ENCODE measurements at places on chromosomes 11 and 22.

DNA sequence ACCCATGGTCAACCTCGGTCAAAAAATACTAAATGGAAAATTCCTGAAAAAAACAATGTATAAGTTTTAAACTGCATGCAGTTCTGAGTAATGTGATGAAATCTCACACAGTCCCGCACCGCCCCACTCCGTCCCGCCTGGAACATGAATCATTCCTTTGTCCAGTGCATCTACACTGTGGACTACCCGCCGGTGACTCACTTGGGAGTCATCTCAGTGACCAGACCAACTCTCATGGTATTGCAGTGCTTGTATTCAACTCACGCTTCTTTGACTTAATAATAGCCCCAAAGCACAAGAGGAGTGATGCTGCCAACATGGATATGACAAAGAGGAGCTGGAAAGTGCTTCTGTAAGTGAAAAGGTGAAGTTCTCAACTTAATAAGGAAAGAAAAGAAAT lies 48.8 kb downstream of the ARHGAP32 start:
- no peak for DNase-seq

- DNase-seq, result no peak
Observed at GRCh38 chr11:38547462-38547861, 1949.4 kb upstream of the RAG2 start.

DNA sequence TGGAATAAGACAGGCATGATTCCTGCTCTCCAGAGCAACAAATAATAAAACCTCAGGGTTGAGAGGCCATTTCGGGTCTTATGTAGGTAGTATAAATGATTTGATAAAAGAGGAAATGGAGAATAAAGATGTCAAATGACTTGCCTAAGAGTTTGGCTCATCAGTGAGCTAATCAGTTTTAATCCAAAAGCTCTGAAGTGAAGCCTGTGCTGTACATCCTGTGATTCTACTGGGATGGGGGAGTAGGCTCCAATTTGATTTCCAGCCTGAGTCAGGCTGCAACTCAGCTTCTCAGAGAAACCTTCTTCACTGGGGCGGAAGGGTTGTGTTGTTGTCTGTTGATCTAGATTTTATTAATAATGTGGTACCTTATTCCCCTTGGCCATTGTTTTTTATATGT lies 192.2 kb upstream of the SORL1-AS1 start:
- DNase-seq, result no peak

- no peak for DNase-seq
Observed at GRCh38 chr11:126843096-126843495, 157.5 kb downstream of the KIRREL3 start.

- no peak for DNase-seq
Observed at GRCh38 chr11:125890447-125891100, 3.1 kb downstream of the HYLS1 start.

DNA sequence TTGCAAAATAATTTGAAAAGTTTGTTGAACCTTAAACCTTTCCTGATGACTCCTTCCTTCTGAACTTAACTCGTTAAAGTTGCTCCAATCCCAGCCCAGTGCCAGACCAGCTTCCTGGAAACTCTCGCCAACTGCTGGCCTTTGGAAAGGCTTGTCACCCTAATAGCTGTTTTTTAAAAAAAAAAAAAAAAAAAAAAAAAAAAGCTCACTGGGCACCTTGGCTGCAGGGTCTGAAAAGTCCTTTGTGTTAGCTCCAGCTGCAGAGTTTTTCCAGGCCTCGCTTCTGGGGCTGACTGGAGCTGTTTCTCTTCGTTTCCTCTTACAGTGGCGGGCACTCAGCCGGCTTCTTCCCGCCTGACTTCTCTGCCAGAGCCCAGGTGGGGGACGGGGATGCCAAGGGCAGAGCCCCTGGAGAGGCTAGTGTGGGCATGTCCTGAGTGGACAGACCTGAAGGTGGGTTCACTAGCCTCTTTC lies 25.1 kb downstream of the KCNQ1OT1 start:
- DNase-seq, result no peak

GRCh38 chr22:50170453-50171318 lies at the start of gene PANX2:
Gene PANX2, plus strand, starts transcription at chr22:50170731. Its CDS starts 0 bp downstream, at chr22:50170731.
- DNase-seq, result no peak

- DNase-seq, result no peak
Observed at GRCh38 chr11:131899950-131900580, 529.6 kb downstream of the NTM start.

- DNase-seq, result no peak
Observed at GRCh38 chr11:86755146-86755545, 45.2 kb upstream of the PRSS23 start.

GRCh38 chr11:126823274-126823673 lies 177.3 kb downstream of the KIRREL3 start:
- no peak for DNase-seq

All from NCI-H1694 (cell line).